Kidney (tissue), 22 donors: ENCODE measurements at places on chromosomes 1 and 21. TPM values are rescaled to one million over a fixed set of nuclear protein-coding genes. Genes with fewer than 3 reads are reported as not detected.
A peak's percentile ranks its signal among the peaks of the same experiment; 100 is the strongest.

- H3K36me3 ChIP-seq = no peaks in the 10 kb centered on the region
- no peak for DNase-seq
- no peak overlapping the region for H3K27ac ChIP-seq
These were observed 593.1 kb upstream of the CAMK1G start for GRCh38 chr1:208990456-208990855.

The OR2G6 gene
- total RNA-seq = 0.06 TPM

DNA sequence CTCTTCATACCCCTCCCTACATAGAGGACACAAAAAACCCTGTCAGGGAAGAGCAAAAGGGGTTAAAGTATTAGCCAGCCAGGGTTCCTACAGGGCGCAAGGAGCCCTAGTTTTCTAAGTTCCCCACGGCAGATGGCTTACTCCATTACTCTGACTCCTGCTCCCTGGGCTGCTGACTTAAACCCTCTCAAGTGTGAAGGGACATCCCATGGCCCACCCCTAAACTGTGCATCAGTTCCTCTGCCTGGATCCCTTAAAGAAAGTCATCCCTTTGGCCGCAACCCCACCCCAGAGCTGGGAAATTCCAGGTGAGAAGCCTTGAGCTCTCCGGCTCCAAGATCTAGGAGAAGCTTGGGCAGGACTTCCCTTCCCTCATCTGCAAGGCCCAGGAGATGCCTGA is 236.0 kb downstream of the TOMM20 start:
- H3K27ac ChIP-seq = no peak overlapping the region
- H3K4me1 ChIP-seq = no peaks in the 10 kb centered on the region
- no peaks in the 10 kb centered on the region for H3K27me3 ChIP-seq
- DNase-seq = no peak

The GJA8 gene
- 2.4 TPM for total RNA-seq

DNA sequence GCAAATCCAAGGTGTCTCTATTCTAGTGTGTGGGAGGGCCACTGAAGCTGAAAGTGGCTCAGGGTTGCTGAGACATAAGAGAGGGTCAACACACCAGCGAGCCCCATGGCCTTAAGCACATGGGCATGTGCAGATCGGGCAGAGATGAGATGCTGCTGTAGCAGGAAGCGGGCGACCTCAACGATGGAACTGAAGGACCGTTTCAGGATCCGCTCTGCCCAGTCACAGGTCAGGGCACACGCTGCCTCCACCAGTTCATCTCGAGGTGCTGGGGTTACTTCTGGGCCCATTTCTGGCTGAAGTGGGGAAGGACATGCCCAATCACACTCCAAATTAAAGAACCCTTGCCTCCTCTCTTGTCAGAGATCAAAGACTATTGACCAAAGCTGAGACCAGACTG is 3.5 kb downstream of the RFX5 start:
- H3K27me3 ChIP-seq = no peaks in the 10 kb centered on the region
- H3K36me3 ChIP-seq = peaks cover 6% of the 10 kb centered on the region
- H3K4me3 ChIP-seq = no peak overlapping the region
- H3K4me1 ChIP-seq = peaks cover 11% of the 10 kb centered on the region
- H3K27ac ChIP-seq = no peak overlapping the region
- DNase-seq = no peak

The MYOG gene
- not detected for total RNA-seq

- H3K4me3 ChIP-seq = no peak overlapping the region
- no peak for DNase-seq
- no peaks in the 10 kb centered on the region for H3K4me1 ChIP-seq
- no peaks in the 10 kb centered on the region for H3K36me3 ChIP-seq
These were observed 33.0 kb downstream of the SH3BGR start for GRCh38 chr21:39484711-39485276.

DNA sequence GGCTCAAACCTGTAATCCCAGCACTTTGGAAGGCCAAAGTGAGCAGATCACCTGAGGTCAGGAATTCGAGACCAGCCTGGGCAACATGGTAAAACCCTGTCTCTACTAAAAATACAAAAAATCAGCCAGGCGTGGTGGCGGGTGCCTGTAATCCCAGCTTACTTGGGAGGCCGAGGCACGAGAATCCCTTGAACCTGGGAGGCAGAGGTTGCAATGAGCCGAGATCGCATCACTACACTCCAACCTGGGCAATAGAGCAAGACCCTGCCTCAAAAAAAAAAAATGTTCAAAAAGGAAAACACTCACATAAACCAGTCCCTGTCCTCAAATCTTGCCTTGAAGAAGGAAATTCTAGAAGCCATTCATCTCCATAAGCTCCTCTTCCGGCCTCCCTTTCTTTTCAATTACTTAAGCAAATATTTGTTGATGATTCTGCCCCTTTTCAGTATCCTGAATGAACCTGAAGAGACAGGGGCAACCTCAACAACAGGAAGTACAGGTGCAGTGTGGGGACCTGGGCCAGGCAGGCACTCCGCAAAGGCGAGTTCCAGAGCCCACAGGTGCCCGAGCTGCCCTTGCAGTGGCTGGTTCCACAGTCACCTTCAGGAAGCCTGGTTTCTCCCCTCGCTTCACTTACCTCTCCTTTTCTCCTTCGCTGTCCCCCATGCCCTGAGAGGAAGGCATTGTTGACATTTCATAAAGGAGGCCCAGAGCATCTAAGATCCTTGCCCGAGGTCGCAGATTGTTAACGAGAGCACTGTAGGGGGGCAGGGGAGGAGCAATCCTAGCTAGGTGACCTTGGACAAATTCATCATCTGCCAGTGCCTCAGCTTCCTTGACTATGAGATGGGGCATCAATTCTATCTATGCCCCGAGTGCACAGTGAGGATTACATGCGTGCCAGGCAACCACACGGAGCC is 8.9 kb upstream of the LEFTY1 start:
- H3K36me3 ChIP-seq = no peaks in the 10 kb centered on the region
- H3K4me3 ChIP-seq = no peak overlapping the region
- no peaks in the 10 kb centered on the region for H3K27me3 ChIP-seq

DNA sequence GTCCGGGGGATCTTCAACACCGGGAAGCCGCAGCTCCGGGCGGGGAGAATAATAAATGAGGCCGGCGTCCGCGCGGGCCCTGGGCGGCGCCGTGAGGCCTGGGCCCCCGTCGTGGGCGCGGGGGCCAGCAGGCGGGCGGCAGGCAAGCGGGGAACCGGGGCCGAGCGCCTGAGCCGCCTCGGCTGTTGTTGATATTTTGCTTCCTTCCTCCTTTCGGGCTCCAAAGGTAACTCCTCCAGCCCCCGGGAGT is at the start of gene MEF2D:
Gene MEF2D (minus strand): TSS at position 233 of the 250 bp plus-strand sequence. CDS start 17,483 bp downstream, outside the sequence.
- DNase-seq = no peak
- peaks cover 8% of the 10 kb centered on the region for H3K4me1 ChIP-seq
- peak within 1 kb of the TSS; percentile 100 for H3K27ac ChIP-seq
